SK-MEL-5 (cell line): ENCODE measurements at places on chromosomes 1 and 21. TPM values are rescaled to one million over a fixed set of nuclear protein-coding genes. Genes with fewer than 3 reads are reported as not detected.
A peak's percentile ranks its signal among the peaks of the same experiment; 100 is the strongest.

GRCh38 chr1:205127646-205128045 is 5.9 kb upstream of the RBBP5 start:
- no peak for DNase-seq

DNA sequence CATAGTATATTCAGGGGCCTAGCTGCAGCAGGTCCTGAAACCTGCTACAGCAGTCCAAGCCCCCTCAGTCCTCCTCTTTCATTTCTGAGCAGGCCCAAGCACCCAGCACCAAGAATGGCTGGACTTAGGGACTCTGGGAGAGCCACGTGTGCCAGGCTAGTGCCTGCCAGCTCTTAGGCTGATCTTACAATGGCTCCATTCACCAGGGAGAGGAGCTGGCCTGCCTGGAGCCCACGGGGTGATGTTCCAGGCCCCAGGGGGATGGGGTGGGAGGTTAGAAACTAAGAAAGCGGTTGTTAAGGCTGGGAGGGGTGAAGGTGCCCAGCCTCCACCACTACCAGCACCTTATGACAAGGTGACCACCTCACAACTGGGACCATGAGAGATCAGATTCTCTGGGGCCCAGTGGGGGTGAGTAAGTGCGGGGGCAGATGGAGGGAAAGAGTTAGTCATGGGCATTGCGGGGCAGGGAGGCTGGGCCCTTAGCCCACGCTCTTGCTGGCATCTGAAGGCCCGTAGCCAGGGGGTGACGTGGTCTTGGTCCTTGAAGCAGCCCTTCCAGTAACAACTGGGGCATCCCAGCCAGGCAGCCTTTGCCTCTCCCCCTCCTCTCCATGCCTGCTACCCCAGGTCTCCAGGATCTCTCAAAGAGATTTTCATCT is 30.3 kb upstream of the CLIC4 start:
- DNase-seq, result peak; percentile 95

DNA sequence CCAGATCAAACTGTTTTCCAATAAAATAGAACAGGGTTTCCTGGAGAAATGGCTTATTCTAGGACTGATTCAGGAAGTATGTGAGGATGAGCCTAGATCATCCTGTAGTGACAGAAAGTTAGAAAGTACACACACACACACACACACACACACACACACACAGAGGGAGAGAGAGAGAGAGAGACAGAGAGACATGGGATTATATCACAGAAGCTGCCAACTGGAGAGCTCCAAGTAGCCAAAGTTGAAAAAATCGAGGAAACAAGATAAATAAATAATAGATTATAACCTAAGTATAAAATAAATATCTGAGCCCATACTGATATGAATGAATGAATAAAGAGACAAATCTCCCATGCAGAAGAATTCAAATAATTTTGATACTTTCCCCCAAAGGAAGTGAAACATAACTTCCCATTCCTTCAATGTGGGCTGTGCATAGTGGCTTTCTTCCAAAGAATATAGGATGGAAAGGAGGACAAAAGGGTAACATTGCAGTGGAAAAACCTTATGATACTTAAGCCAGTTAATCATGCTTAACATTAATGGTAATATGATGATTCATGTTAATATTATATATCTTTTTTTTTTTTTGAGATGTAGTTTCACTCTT is 171.6 kb downstream of the NTPCR start:
- DNase-seq, result no peak

The APOBEC4 gene
- total RNA-seq, result not detected in 2 replicates

The ZBTB8A gene
- total RNA-seq, result 3.2 and 3.7 TPM in 2 replicates
